Frontal cortex (tissue), 4 donors: ENCODE measurements at places on chromosomes 11 and 22. TPM values are rescaled to one million over a fixed set of nuclear protein-coding genes. Genes with fewer than 3 reads are reported as not detected.

DNA sequence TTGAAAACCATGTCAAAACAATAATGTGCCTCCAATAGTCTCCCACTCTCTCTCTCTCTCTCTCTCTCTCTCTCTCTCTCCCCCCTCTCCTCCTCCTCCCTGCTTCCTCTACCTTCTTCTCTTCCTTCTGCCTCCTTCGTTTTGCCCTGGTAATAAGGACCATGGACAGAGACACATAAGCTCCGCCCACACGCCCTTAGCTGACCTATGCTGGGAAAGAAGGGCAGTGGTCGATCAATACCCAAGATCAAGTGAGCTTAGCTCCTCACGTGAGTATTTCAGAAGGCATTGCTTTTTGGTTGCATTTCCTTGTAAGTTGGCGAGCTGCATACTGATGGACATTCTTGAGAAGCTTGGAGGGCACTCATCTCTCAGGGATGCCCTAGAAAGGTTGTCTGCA is 194.8 kb downstream of the MIAT start:
- no peak for DNase-seq

DNA sequence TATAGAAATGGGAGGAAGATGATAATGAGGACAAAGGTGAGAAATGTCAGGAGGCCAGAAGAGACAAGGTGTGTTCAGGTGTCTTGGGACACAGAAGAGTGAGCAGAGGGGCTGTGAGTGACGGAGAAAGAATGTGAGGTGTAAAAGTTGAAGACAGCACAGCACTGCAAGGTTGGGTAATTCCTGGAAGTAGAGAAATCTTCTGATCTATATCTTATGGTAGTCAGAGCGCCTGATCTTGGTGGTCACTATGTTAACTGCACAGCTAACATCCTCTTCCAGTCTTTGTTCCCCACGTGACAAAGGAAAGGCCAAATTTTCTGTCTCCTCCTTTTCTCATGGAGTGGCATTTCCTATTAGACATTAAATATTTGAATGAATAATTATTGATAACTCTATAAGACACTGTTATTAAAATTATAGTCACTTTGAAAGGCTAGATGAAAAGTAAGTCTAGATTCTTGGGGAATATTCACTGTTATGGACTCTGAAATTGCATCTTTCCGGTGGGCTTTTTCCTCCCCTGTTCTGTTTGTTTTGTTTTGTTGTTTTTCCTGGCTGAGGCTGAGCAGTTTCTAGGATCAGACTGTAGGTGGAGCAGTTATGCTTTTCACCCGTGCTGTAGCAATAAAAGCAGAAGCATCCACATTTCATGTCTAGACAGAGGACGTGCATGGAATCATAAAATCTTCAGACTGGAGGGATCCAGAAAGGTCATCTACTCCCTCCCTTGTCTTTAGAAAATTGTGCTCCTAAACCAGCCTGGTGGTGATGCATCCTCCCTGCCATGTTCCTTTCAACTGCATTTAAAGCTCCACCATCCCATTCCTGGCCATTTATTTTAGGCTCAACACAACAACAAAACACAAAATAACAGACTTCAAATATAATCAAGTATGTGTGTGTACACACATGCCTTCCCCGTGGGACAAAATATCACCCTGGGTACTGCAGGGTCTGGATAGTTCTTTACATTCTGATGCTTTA is 26.6 kb downstream of the SC5D start:
- DNase-seq: no peak

DNA sequence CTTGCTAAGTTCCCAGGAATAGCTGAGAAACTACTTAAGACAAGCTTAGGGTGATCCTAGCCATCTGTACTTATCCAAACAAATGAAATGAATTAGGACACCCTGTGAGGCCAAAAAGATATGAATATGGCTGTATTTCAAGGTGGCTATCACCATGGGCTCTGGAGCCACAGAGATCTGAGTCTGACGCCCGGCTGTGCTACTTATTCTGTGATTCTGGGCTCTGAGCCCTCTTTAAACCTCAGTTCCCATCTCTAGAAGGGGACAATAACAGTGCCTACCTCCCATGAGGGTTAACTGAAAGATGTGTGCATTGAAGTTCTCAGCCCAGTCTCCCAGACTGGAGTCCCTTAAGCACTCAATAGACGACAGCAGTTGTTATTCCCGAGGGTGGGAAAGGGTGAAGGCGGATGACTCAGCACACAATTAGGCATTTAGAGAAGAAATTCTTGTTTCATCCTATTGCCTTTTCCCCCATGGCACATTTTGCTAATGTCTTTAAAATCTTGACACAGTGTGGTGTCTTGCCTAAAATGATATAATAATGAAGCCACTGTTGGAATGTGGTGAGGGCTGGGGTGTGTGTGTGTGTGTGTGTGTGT is 132.5 kb downstream of the ADAMTS15 start:
- DNase-seq: no peak

GRCh38 chr22:37464181-37464580 is 22.0 kb downstream of the MFNG start:
- no peak for DNase-seq

DNA sequence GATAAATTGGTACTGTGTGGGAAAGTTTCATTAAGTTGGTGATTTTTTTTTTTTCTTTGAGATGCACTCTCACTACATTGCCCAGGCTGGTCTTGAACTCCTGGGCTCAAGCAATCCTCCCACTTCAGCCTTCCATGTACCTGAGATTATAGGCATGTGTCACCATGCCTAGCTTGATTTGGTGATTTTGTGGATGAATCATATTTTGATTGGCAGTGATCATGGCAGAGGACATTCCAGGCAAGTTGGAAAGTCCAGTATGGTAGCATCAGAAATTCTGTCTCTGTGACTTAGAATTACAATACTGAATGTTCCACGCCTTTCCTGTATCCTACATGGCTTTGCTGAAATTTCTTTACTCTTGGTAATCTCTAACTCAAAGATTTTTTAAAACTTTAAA is 49.4 kb downstream of the HORMAD2 start:
- no peak for DNase-seq

DNA sequence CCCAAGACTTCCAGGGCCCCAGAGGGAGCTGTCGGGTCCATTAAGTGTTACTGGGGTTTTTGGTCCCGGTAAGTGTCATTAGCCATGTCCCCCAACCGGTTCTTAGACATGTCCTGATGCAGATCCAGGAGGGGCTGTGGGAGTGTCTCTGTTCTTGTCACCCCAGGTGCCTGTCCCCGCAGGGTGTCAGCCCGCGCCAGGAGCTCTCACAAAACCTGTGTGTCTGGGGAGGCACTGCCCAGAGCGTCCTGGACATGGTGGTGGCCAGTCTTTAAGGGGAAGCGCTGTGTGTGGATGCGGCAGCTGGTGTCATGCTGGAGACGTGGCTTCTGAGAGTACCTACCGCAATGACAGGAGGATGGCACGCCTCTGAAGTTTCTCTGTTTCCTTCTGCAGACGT is 12.5 kb upstream of the PARVG start:
- DNase-seq: no peak

GRCh38 chr22:16717699-16718558 is 107.3 kb downstream of the XKR3 start:
- no peak for DNase-seq

DNA sequence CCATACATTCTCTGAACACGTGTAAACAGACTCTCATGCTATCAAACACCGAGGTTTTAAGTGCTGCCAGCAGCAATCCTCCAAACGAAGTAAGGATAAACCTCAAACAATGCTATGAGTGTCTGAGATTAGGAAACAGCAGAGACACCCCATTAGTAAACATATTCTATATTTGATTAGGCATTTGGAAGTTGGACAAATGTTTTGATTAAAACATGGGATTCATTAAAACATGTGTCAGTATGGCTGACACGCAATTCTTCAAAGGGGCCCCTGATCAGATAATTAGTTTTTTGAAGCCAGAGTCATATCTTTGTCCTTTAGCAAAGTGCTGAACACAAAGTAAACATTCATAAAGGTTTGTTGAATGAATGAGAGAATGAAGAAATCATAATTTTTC is 33.2 kb upstream of the BLID start:
- no peak for DNase-seq

DNA sequence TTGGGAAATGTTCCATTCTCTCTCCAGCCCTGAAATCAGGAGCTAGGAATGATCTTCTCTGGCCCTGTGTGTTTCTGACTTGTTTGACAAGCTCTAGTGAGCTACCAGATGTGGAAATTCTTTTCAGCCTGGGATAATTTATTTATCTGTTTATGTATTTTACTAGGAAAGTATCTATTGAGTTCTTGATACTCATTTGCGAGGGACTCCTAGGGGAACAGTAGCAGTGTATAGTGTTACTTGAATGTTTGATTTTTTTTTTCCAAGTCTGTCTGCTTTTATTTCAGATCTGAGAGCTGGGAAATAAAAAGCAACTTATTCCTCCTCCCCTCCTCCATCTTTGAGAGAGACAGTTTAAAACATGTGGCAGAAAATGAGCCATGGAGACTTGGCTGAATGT is 92.5 kb downstream of the ALX4 start:
- no peak for DNase-seq

GRCh38 chr11:132658696-132659095 is 873.6 kb downstream of the OPCML start:
- no peak for DNase-seq

DNA sequence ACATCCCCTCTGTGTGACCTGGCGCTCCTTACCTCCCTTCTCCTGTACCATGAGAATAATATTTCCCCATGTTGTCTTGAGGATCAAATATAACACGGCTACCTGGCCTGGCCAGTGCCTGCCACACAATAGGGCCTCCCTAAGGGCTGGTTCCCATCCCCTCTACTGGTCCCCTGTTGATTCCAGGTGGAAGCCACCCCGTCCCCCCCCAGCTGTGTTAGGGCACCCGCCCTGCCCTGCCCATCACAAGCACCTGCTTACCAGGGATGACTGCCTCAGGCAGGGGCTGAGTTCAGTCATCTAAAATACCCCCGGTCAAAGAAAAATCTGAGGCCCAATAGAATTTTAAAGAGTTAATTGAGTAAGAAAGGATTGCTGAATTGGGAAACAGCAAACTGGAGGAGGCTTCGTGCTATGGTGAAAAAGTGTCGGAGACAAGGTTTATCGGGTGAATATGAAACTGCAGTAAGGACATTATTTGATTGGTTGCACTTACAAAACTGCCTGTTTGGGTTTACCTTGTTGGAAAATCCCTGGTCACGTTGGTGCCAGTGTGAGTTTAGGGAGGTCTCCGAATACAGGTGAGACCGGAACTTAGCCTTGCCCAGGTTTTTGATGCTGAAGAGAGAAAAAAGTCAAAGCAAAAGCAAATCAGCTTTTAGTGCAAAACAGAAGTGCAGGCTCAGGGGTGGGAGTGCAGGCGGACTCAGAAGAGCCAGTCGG is 5.2 kb downstream of the APOL1 start:
- DNase-seq: no peak

GRCh38 chr11:31757260-31757835 is 53.8 kb downstream of the PAX6 start:
- DNase-seq: no peak

DNA sequence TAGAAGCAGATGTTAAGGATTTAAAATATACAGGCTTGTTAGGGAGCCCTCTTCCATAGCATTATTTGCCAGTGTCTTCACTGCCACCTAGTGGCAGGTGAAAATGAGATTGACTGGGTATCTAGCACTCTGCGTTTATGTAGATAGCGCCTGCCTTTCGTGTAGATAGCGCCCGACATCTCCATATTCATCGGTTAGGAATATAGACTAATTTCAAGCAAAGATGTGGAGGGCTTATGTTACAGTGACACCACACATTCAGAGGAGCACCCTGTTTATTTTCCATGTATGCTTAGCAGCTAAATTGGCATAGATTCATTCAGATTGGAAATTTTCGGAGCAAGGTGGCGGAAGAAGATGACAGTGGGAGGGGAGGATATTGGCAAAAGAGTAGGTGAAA is 72.0 kb downstream of the SLC5A12 start:
- DNase-seq: no peak

GRCh38 chr11:58179648-58180047 is 9.2 kb upstream of the OR9Q2 start:
- DNase-seq: no peak

DNA sequence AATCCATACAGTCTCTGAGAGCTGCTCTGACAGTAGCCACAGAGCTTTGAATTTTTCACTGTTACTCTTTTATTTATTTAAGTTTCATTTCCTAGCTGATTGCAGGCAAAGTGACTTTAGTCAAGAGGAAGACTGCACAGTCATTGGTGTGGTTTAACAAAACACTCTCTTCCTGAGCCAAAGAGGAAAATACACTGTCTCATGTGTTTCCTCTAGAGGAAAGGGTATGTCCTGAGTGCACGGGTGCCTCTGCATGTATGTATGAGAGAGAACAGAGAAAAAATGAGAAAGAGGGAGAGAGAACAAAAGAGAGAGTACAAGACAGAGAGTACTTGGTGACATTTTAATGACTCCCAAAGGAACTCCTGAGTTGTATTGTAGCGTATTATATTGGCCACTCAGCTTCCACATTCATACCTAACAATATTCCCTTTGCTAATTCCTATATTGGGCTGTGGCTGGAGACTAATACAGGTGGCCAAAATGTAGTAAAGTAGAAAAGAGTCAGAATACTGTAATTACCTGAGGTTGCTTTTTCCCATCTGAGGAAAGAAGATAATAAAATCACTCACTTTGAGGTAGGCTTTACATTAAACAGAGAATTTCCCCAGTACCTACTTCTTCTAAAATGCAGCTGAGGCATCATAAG is at the start of gene OR4D9:
Gene OR4D9 (plus strand): TSS at position 599 of the 649 bp plus-strand sequence. CDS start 3,374 bp downstream, outside the sequence.
- no peak for DNase-seq

GRCh38 chr11:15886866-15887265 is 469.5 kb downstream of the SOX6 start:
- DNase-seq: no peak

DNA sequence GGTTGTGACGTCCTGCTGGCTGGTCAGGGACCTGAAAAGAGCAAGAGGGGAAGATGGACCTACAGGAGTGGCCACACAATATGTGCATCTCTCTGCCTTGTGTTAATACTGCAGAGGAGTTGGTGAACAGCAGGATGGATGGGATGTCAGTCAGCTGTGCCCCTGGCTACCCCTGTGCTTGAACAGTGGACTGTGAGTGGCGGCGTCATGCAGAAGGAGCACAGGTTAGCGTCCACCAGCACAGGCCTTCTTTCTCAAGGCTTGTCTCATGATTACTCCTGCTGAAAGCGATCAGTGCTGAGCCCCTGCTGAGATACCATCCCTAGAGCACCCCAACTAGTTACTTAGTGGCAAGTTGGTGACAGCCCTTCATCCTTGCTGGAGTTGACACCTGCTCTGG is 3.8 kb upstream of the CHKB start:
- DNase-seq: no peak

The BDNF gene
- 12.6 TPM for total RNA-seq

The UNC93B1 gene
- total RNA-seq: 2.9 TPM

The PGA5 gene
- 0.82 TPM for total RNA-seq

The BIRC2 gene
- 144 TPM for total RNA-seq

The TMEM45B gene
- 0.41 TPM for total RNA-seq

The C2CD3 gene
- total RNA-seq: 11.8 TPM

The SCGB1C1 gene
- total RNA-seq: not detected

The MGAT3 gene
- total RNA-seq: 19.2 TPM
